ENCODE measurements at places on chromosomes 12 and 14.

GRCh38 chr12:103908877-103909276, 21.3 kb upstream of the HSP90B1 start:
- DNase-seq, result no peak

DNA sequence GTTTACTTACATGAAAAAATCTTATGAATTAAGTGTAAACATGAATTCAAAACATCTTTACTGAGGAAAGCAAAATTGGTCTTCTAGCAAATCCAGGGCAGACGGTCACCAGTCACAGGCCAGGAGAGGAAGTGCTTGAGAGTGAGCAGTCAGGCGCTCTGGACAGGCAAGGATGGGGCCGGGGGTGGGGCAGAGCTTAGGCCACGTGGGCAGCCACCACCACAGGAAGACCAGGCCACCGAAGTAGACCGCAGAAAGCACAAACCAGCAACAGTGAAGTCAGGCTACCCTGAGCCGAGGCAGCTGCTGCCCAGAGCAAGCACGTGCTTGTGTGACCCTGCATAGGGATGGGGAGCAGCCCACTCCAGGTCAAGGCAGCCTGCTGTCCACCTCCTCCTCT, 33.5 kb downstream of the SLC6A12 start:
- no peak for DNase-seq

GRCh38 chr12:42790761-42791151, 201.2 kb upstream of the PRICKLE1 start:
- DNase-seq, result no peak

DNA sequence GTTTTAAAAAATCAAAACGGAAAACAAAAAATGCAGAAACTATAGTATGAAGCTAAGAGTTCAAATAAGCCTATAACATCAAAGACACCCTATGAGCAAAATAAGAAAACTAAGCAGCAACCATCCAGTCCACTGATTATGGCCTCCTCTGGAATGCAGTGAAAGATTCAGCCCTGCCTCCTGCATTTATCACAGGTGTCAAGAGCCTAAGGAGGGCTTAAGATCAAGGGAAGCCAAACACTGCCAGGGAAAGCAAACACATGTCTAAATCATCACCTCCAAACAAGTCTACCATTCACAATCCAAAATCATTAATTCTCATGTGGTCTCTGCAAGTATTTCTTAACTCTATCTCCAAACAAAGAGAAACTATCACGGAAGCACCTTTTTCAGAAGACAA, 28.4 kb downstream of the SARNP start:
- DNase-seq, result no peak

GRCh38 chr14:101174522-101174838, 271.0 kb upstream of the RTL1 start:
- no peak for DNase-seq

- no peak for DNase-seq
Measured at GRCh38 chr12:45660330-45660729, 69.2 kb upstream of the ARID2 start.

- DNase-seq, result no peak
Measured at GRCh38 chr14:91694643-91695042, 37.2 kb downstream of the CATSPERB start.

- no peak for DNase-seq
Measured at GRCh38 chr14:55705651-55706364, 125.8 kb downstream of the KTN1 start.

GRCh38 chr12:47986291-47986660, 18.0 kb downstream of the COL2A1 start:
- DNase-seq, result no peak

- DNase-seq, result no peak
Measured at GRCh38 chr12:47032644-47033043, 46.8 kb upstream of the PCED1B start.

DNA sequence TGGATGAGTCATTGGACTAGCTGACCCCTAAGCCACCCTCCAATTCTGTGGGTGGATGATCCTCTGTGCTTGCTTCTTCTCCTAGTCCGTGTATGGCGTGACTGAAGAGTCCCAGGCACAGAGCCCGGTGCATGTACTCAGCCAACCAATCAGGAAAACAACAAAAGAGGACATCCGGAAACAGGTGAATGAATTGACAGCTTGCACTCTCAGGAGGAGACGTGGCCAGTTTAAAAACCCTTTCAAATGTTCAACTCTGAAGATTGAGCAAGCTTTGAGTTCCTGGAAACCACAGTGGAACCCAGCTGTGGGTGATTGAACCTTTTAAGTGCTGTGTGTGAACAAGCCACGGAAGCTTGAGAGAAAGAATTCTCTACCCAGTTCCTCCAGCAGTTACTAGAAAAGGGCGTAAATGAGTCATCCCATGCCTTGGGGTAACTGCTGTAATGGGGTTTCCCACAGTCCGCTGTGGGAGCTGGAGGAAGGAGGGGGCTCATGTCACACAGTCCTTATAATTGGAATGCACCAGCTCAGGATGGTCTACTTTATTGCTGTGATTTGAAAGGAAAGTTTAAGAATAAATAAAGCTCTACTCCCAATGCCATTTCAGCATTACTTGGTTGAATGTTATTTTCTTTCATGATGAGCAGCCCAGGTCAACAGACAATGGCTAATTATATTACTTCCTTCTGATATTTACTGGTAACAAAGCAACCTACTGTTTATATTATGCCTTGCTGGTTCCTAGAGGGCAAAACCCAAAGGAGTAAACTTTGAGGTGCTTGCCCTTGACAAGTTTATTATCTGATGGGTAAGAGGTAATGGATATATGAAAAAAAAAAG, 417.0 kb downstream of the DPF3 start:
- DNase-seq, result no peak

GRCh38 chr12:32332446-32332845, 66.9 kb upstream of the FGD4 start:
- DNase-seq, result no peak

DNA sequence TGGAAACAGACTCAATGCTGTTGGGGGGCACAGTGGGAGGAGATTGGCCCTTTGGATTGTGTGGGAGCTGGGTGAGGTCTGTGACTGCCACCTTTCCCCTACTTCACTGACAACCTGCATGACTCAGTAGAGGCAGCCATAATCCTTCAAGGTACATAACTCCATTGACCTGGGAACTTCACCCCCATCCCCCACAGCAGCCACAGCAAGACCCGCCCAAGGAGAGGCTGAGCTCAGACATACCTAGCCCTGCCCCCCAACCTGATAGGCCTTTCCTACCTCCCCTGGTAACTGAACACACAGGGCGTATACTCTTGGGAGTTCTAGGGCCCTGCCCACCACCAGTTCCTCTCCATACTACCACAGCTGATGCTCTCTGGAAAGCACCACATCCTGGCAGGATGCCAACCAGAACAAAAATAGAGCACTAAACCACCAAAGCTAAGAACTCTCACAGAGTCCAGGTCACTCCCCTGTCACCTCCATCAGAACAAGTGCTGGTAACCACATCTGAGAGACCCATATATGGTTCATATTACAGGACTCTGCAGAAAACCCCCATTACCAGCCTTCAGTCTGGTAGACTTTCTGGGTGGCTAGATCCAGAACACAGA, 703.9 kb downstream of the FSCB start:
- no peak for DNase-seq

- no peak for DNase-seq
Measured at GRCh38 chr12:80234667-80235066, 135.3 kb downstream of the OTOGL start.

- no peak for DNase-seq
Measured at GRCh38 chr12:113260127-113260526, 38.9 kb downstream of the TPCN1 start.

DNA sequence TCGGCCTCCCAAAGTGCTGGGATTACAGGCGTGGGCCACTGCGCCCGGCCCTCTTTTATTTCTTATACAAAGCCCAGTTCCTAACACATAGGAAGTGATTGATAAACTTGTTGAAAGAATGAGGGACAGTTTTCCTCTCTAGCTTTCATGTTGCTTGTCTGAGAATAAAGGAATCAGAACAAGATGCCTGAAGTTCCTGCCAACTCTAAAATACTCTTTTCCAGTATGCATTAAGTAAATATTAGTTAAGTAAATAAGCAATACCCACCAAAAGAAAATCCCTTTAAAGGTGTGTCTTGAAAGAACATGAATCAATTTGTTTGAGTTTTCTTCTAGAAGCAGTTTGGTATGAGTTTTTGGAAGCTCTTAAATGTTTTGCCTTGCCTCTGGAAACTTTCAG, 24.4 kb upstream of the CD27 start:
- no peak for DNase-seq

GRCh38 chr14:60734465-60735242, at the start of gene MNAT1:
Gene MNAT1 (plus strand): TSS chr14:60734761. CDS start chr14:60734863, 102 bp downstream.
- DNase-seq, result peak; percentile 82

DNA sequence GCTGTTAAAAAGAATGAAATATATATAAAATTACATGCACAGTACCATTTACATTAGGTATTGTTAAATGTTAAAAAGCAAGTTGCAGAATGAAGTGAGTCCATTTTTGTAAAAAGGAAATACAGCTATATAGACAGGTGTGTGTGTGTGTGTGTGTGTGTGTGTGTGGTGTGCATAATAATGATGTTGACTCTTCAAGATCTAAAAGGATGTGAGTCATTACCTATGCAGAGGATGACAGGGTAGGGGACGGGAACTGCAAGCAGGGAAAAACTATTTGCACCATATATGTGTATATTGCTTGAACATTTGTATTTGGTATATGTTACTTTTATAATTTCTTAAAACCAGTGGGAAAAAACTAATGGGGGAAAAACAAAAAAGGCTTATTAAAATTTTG, 3.1 kb downstream of the C14orf39 start:
- DNase-seq, result no peak

- DNase-seq, result peak; percentile 31
Measured at GRCh38 chr12:132700212-132700822, 10.3 kb upstream of the PGAM5 start.

DNA sequence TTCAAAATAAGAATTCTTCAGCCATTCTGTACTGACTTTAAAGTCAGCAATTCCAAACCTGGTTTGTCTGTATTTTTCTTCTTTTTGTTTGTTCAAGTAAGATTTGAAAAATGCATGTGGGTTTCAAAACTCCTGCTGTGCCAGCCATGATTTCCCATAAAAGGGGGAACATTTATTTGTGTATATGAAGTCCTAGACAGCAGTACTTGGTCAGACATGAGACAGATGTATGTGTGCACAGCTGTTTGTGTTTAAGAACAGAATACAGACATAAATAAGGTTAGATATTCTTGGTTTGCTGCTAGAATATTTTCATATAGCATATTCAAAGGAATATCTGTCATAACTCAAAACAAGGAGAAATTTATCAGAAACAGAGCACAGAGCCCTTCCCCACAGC, 236.0 kb downstream of the ADAMTS20 start:
- no peak for DNase-seq

- no peak for DNase-seq
Measured at GRCh38 chr14:53048631-53049030, 97.8 kb upstream of the FERMT2 start.

GRCh38 chr14:68703093-68703492, 89.8 kb downstream of the ZFP36L1 start:
- no peak for DNase-seq

- no peak for DNase-seq
Measured at GRCh38 chr12:115941362-115941761, 336.1 kb downstream of the MED13L start.

DNA sequence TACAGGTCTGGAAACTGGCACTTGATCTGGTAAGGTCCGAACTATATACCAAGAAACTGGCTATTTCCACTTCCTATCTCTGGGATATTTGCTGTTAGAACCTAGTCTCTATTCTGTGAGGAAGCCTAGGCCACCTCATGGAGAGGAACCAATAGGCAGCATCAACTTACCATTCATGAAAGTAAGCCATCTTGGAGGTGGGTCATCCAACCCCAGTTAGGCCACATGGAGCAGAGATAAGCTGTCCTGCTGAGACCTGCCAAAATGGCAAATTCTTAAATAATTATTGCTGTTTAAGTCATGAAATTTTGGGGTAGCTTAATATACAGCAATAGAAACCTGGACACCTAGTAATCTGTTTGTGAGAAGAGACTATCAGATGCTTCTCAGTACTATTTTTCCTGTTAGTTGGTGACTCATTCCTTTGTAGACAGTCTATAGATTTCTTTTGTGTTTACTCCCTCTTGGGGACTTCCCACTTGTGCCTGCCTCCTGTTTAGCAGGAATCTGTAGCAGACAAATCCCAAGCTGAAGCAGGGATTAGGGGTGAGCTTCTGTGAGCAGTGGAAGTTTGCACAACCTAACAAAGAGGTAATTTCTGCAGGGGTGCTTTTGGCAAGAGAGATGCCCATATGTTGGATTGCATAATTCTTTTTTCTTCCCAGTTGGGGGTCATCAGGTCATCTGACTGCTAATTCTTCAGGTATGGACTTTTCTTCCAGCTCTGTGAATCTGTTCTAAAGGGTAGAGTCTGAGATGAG, 136.8 kb downstream of the IGF1 start:
- DNase-seq, result no peak

GRCh38 chr14:90649083-90649482, 167.1 kb downstream of the TTC7B start:
- no peak for DNase-seq

DNA sequence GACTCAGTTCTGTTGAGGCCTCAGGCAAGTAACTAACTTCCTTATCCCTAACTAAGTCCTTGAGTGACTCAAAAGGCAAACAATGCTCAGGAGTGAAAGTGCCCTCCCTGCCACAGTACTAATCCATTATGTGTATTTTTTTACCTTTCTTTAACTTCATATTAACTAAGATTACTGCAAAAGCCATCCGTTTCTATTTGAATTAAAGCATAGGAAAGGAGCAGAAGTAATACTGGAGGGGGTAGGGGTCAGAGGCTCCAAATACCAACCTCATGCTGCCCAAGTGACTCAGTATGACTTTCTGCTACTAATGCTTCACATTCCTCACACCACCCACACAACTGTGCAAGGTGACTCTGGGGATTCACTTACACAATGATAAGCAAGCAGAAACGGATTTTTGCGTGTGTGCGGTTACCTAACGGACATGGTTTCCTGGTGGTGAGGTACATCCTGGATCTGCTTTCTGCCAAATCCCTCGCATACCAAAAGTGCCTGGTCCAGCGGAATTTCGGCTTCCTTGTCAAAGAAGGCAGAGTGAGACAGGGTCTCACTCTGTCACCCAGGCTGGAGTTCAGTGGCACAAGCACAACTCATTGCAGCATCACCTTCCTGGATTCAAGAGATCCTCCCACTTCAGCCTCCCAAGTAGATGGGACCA, 25.1 kb downstream of the MOK start:
- no peak for DNase-seq

- no peak for DNase-seq
Measured at GRCh38 chr14:46920542-46920941, 269.0 kb upstream of the RPL10L start.

DNA sequence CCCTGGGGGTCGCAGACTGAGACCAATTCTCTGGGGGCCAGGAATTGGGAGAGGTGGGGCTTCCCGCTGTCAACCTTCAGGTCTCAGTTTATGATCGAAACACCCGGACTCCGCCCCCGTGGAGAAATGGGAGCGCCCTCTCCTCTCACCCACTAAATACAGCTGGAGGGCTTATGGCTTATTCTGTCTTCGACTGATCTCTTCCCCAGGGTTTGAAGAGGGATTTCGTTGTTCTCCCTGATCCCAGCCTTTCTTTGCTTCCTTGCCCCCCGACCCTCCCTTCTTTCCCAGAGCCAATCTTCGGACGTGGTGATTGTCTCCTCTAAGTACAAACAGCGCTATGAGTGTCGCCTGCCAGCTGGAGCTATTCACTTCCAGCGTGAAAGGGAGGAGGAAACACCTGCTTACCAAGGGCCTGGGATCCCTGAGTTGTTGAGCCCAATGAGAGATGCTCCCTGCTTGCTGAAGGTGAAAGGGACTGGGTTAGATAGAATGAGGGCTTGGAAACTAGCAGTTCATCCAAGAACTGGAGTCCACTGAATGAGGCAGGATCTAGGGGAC, 607 bp downstream of the OS9 start:
- DNase-seq, result no peak
